Metanephros (tissue), 2 donors: ENCODE measurements at places on chromosomes 3 and 15. TPM values are rescaled to one million over a fixed set of nuclear protein-coding genes. Genes with fewer than 3 reads are reported as not detected.

Gene WWTR1
- 103 TPM for total RNA-seq

Gene CCDC39
- not detected for total RNA-seq

Gene DET1
- 16.3 TPM for total RNA-seq

Gene SI
- under 0.01 TPM for total RNA-seq

Gene SPINK8
- not detected for total RNA-seq

Gene LARP6
- 7.1 TPM for total RNA-seq

Gene ARL13B
- total RNA-seq = 11.3 TPM

Gene TMEM41A
- 23.1 TPM for total RNA-seq

Gene SAMMSON
- total RNA-seq = not detected

Gene NR1I2
- total RNA-seq = 0.47 TPM

Gene IL20RB
- total RNA-seq = 0.12 TPM

Gene TP63
- 2.9 TPM for total RNA-seq

Gene EHHADH
- total RNA-seq = 14.3 TPM

Gene GAP43
- 1.1 TPM for total RNA-seq

Gene GPR160
- total RNA-seq = 25.9 TPM

Gene DISP2
- 1.4 TPM for total RNA-seq

Gene CPA3
- total RNA-seq = 1.6 TPM

Gene STRA6
- total RNA-seq = 14.9 TPM

Gene ANKRD63
- 0.58 TPM for total RNA-seq

Gene ZNF660
- 8.2 TPM for total RNA-seq

Gene SV2B
- total RNA-seq = 2.1 TPM

Gene PTX3
- 5.1 TPM for total RNA-seq

Gene TM6SF1
- 12.4 TPM for total RNA-seq

Gene PPP1R14D
- not detected for total RNA-seq

Gene ROBO2
- 61.7 TPM for total RNA-seq

Gene RTP1
- not detected for total RNA-seq

Gene GOLGA8J
- 0.12 TPM for total RNA-seq

Gene CKMT1A
- 0.47 TPM for total RNA-seq

Gene P2RY12
- 2.5 TPM for total RNA-seq

Gene FOXL2NB
- not detected for total RNA-seq

Gene SLC24A5
- 0.18 TPM for total RNA-seq

Gene OXTR
- total RNA-seq = 1.1 TPM

Gene NLGN1
- total RNA-seq = 5.4 TPM

Gene P2RY1
- total RNA-seq = 6.9 TPM

Gene CX3CR1
- 5.3 TPM for total RNA-seq
